Retina (tissue), 1 donor: ENCODE measurements at places on chromosomes 3 and 15.
A peak's percentile ranks its signal among the peaks of the same experiment; 100 is the strongest.

DNA sequence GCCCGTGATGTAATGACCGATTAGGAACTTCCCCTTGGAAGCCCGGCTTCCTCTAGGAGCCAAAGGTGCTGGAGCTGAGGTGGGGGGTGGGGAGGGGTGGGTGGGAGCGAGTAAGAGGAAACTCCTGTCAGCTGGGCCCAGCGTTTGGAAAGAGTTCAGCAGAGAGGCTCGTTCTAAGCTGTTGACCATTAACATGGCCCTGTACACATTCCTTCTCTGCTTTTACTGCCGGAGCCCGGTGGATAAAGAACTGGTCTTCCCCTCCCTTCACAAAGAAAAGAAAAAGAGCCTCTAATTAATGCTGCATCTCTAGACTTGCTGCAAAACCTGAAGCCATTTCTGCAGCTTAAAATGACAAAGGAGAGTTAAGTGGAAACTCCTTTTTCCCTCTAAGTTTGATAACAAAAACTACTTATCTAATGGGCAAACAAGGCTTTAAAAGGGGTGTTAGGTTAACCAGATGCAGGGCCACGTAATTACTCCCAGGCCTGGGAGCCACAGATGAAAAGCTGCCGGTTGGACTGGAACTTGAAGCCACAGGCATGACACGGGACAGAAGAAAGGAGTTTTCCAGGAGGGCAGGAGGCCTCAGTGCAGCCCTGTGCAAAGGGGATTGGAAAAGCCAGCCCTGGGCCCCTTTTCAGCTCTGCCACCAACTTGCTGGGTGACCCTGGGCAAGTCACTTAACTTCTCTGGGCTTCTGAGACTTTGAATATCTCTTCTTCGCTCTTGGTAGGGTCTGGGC, 71.3 kb downstream of the SMAD6 start:
- DNase-seq: no peak

DNA sequence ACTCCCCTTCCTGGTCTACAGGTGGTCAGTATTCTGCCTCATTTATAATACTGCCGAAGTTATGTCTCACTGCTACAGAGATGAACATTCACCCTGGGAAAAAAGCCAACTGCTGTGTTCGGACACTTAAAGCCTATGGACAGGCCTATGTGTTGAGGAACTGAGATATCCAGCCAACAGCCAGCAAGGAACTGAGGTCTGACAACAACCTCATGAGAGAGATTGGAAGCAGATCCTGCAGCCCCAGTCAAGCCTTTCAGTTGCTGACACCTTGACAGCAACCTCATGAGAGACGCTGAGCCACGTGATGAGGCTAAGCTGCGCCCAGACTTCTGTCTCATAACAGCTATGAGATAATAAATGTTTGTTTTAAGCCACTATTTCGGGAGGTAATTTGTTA, 18.2 kb upstream of the FHIT start:
- DNase-seq: no peak

GRCh38 chr15:73872346-73872745, 1.0 kb upstream of the TBC1D21 start:
- no peak for DNase-seq

GRCh38 chr15:56832125-56832524, 86.3 kb upstream of the TCF12 start:
- no peak for DNase-seq

- peak; percentile 83 for DNase-seq
Observed at GRCh38 chr15:72319360-72319984, 485 bp downstream of the CELF6 start.

DNA sequence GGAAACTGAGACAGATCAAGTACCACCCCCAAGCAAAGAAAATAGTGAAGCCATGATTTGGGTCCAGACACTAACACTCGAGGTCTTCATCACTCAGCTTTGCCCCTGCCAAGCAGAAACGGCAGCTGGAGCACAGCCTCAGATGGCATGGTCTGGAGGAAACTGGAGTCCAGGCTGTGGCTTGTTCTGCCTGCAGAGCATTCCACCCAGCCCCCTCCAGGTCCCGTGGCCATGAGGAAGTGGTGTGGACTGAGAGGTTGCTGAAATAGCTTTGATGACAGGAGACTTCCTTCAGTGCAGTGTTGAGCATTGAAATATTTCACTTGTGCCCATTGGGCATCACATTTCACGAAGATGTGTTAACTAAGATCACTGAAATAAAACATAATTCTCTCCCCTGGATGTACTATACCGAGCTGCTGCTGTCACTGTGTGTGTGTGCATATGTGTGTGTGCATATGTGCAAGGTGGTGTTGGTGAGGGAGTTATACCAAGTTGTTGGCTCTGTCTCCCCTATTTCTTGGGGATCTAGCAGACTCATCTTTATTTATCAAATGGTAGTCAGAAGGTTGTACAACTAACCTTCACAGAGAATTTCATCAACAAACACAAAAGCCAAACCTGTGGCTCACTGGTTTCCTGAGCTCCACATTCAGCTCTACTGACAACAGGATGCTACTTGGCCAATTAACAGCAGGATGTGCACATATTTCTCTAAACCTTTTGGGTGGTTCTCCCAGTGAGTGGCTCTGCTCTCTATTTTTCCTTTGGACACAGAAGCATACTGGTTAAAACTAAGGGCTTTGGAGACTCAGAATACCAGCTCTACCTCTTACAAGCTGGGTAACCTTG, 660.1 kb upstream of the CFAP20DC start:
- no peak for DNase-seq

GRCh38 chr3:170768334-170768801, 101.6 kb downstream of the RPL22L1 start:
- DNase-seq: no peak
